Tibial nerve (tissue), 4 donors: ENCODE measurements at places on chromosomes 7 and 10. TPM values are rescaled to one million over a fixed set of nuclear protein-coding genes. Genes with fewer than 3 reads are reported as not detected.

DNA sequence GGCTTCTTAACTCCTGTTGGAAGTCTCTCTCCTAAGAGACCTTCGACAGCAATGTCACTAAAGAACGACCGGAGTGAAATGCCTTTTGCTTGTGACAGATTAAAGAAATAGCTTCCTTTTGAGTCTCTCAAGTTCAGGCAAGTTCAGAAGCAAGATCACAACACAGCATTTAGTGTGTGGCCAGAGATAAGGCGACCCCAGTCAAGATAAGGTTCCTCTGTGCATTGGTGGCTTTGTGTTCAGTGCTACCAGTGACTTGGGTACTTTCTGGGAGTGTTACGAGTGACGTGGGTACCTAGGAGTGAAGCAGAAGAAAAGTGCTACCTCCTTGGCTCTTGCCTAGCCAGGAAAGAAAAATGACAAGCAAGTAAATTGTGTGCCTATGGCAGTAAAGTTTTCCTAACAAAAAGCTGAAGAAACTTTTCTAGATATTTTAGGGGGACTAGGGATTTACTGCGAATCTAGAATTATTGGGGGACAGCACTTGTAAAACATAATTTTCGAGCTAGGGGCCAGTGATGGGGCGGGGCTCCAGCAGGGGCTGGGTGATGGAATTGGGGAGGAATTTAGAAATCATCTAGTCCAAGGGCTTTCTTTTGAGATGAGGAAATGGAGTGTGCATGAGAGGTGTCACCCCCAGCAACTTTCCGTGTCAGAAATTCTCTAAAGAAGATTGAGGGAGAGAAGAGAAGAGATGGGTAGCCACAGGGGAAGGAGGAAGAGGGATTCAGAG, 191.9 kb upstream of the LYZL2 start:
- H3K27ac ChIP-seq: no peak overlapping the region
- DNase-seq: no peak
- H3K4me1 ChIP-seq: no peaks in the 10 kb centered on the region
- H3K36me3 ChIP-seq: no peaks in the 10 kb centered on the region
- no peaks in the 10 kb centered on the region for H3K27me3 ChIP-seq

DNA sequence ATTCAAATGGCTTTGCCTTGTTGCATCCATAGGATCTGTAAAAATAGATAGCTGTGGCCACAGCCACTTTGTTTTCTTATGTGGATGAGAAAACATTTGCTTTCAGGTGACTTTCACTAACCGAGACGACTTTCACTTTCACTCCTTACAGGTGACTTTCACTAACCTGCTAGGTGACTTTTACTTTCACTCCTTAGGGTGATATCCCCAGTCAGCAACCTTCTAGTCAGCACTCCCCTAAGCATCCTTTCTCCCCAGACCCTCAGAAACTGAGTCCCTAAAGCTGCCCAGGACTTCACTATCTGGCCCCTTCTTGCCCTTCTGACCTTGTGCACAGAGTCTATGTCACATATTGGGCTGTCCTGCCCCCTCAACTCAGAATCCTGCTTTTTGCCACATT, 177.5 kb downstream of the RELN start:
- no peaks in the 10 kb centered on the region for H3K36me3 ChIP-seq
- no peak overlapping the region for H3K27ac ChIP-seq
- H3K4me1 ChIP-seq: no peaks in the 10 kb centered on the region
- H3K4me3 ChIP-seq: no peak overlapping the region

- peaks cover 61% of the 10 kb centered on the region for H3K36me3 ChIP-seq
- no peak overlapping the region for H3K27ac ChIP-seq
- no peak for DNase-seq
- no peaks in the 10 kb centered on the region for H3K27me3 ChIP-seq
- H3K4me1 ChIP-seq: no peaks in the 10 kb centered on the region
Observed at GRCh38 chr10:73509695-73510094, 13.9 kb upstream of the PPP3CB start.

- H3K4me1 ChIP-seq: no peaks in the 10 kb centered on the region
- H3K27ac ChIP-seq: no peak overlapping the region
- no peak overlapping the region for H3K4me3 ChIP-seq
- peaks cover 43% of the 10 kb centered on the region for H3K36me3 ChIP-seq
Observed at GRCh38 chr10:96133135-96133534, 3.0 kb downstream of the ZNF518A start.

- H3K4me1 ChIP-seq: no peaks in the 10 kb centered on the region
- no peak overlapping the region for H3K4me3 ChIP-seq
- no peak overlapping the region for H3K27ac ChIP-seq
- H3K27me3 ChIP-seq: no peaks in the 10 kb centered on the region
- DNase-seq: no peak
- H3K36me3 ChIP-seq: no peaks in the 10 kb centered on the region
Observed at GRCh38 chr10:49294731-49295130, 4.2 kb upstream of the C10orf71 start.

- H3K36me3 ChIP-seq: no peaks in the 10 kb centered on the region
- no peaks in the 10 kb centered on the region for H3K4me1 ChIP-seq
- no peak overlapping the region for H3K4me3 ChIP-seq
- DNase-seq: no peak
Observed at GRCh38 chr7:129438839-129439651, 4.8 kb downstream of the STRIP2 start.

DNA sequence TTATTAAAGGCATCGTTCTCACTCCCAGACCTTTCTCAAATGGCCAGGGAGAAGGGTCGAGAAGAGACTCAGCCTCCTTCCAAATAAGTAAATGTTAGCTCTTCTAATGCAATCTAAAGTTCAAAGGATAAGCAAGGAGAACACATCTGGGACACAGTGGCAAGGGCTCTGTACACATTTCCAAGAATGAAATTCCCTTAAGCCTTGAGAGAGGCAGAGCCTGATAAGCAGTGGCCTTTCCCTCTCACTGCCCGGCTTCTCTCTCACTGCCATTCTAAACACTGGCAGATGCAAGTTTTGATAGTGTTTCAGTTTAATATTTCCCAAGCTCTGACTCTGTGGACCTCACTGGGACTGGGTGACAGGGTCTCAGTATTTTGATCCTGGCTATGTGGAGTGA, 35.1 kb upstream of the EXOC4 start:
- DNase-seq: no peak
- H3K27ac ChIP-seq: no peak overlapping the region

GRCh38 chr10:70879207-70879606, 9.2 kb downstream of the PCBD1 start:
- no peaks in the 10 kb centered on the region for H3K4me1 ChIP-seq
- no peaks in the 10 kb centered on the region for H3K27me3 ChIP-seq
- peaks cover 74% of the 10 kb centered on the region for H3K36me3 ChIP-seq
- H3K27ac ChIP-seq: no peak overlapping the region

Gene CTAGE4
- total RNA-seq: 2.5 TPM

Gene SGPL1
- 26.4 TPM for total RNA-seq

Gene TMEM184A
- not detected for total RNA-seq

Gene FFAR4
- total RNA-seq: 1.5 TPM

Gene SLC39A12
- total RNA-seq: not detected
